ENCODE measurements at places on chromosomes 3 and 15.

GRCh38 chr15:30962079-30962478 lies 29.3 kb downstream of the MTMR10 start:
- DNase-seq, result no peak

- no peak for DNase-seq
Observed at GRCh38 chr15:27336676-27337075, 365.7 kb downstream of the GABRG3 start.

GRCh38 chr3:126329927-126330725 lies 27.1 kb downstream of the KLF15 start:
- no peak for DNase-seq

DNA sequence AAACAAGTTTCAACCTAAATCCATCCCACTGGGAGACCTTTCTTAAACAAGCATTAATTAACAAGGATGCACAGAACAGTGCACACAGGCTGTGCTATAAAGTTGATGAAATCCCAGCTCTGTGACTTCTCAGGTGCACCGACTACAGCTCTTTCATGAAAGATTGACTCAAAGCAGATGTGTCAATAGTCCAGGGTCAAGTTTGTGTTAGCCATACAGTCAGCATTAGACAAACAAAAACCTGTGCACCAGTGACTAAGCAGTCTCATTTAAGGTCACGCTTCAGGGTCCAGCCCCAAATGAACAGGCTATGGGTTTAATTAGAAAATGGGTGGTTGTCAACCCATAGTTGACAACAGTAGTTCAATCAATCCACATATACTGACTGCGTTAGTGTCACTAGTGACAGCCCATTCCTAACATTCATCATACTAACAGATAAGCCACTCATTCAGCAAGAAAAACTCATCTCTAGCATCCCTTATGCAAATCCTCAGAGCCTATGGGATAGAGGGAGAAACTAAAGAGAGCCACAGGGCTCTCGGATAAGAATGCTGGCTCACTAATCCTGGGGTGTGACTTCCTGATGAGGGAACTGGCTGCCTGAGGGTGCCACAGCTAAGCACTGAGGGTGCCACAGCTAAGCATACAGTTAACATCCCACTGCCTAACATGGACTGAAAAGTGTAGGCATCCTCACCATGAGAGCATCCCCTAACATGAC lies 84.1 kb downstream of the WNT5A start:
- DNase-seq, result no peak

DNA sequence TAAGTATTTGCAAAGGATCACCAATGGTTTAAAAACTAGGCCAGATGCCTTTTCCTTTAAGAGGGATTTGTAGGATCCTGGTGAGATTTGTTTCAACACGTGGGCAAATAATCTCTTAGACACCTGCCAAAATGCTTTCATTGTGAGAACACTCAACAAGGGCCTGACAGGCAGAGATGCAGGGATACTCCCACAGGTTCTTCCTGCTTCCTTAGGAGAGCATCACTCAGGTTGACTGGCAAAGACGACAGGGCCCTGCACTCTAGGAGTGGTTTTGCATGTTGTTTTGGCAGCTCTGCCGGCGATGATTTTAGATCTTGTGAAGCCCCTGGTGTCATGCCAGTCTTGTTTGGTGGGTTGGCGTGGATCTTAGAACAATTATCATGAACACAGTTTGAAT lies 184.5 kb downstream of the NR1D2 start:
- no peak for DNase-seq

DNA sequence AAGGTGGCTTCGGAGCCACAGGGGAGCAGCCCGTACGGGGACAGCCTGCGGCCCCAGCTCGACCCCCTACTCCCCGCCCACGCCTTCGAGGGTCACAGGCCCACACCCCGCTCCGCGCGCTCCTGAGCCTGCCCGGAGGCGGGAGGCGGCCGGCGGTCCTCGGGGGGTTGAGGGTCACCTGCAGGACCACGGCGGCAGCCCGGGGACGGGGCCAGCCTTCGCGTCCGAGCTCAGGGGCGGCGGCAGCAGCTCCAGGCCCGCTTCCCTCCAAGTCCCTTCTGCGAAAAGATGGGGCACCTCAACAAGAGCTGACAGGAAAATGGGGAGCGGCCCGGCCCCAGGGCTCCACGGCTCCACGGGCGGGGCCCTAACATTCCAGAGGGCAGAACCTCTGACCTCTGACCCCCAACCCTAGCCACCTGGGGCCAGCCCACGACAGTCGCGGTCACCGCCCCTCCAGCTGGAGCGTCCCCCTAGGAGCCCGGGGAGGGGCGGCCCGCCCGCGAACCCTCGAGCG lies 428 bp downstream of the LYSMD4 start:
- DNase-seq, result no peak

DNA sequence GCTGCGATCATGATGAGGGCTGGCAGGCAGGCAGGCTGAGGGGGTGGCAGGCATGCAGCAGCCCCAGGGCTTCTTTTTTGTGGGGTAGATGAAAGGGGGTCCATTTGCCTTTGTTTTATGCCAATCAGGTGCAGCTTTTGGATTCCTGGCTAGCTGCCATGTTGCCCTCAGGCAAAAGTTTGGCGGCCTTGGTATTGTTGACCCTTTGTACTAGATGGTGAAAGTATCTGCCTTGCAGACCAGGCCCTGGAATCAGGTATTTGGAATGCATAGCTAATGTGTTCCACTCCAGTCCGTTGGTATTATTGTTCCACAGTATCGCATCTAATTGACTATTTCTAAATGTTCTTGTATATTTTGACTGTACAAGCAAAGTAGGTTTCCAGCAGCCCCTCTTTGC lies 35.0 kb downstream of the EEFSEC start:
- DNase-seq, result no peak

GRCh38 chr3:47404431-47404876 lies 23.6 kb downstream of the PTPN23 start:
- DNase-seq, result no peak

DNA sequence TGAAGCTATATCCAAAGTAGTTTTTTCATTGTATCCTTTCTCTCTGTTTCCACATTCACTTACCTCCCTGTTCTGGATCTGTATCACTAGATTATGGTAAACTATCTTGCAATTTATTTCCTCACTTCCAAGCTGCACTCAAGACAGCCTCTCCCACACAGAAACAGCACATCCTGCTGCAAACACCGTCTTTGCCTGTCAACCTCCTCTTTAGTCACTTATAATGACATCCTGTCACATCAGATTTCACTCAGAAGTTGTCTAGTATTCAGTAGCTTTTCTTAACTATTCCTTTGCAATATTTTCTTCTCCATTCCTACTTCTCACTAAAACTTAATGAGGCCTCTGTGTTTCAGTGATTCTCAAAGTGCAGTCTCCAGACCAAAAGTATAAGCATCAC lies 490.8 kb downstream of the IGSF11 start:
- no peak for DNase-seq

DNA sequence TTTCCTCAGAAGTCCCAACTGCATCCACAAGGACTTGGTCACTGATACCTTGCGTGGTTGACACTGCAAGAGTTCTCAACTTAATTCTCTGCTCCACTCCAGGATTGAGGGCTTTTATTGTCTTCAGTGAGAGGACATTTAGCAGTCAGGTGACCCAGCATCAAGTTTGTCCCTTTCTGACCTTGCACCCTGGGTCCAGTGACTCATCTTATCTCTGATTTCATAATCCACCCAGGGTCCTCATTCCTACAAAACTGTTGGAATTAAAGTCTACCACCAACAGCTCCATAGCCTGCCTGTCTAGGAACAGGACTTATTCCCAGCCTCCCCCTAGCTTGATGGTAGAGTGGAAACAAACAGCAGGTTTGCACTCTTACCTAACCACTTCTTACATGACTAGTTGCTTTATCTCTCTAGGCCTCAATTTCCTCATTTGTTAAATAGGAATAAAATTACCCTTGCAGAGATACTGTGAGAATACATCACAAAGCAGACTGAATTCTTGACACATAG lies 151.3 kb upstream of the LPP start:
- no peak for DNase-seq
